ENCODE measurements at places on chromosomes 6 and 20.

DNA sequence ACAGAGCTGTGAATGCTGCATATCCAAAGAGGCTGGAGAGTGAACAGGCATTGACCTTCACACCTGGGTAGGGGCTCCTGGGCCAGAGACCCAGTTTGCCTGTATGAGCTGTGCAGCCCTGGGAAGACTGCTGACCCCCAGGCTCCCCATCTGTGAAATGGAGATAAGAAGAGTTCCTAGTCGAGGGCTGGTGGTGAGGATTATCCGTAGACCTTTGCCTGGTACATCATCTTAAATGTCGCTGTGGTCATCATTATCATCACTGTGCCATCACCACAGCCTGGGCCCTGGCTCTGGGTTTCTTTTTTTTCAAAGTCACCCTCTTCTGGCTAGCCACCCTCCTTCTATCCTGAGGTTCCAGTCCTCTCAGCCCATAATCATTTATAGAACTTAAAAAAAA, 12.0 kb downstream of the AGPAT4 start:
- DNase-seq = peak; percentile 80

GRCh38 chr6:34233867-34234266, 2.8 kb upstream of the HMGA1 start:
- no peak for DNase-seq

- no peak for DNase-seq
These were observed 845 bp upstream of the ANKRD60 start for GRCh38 chr20:58229198-58229798.

DNA sequence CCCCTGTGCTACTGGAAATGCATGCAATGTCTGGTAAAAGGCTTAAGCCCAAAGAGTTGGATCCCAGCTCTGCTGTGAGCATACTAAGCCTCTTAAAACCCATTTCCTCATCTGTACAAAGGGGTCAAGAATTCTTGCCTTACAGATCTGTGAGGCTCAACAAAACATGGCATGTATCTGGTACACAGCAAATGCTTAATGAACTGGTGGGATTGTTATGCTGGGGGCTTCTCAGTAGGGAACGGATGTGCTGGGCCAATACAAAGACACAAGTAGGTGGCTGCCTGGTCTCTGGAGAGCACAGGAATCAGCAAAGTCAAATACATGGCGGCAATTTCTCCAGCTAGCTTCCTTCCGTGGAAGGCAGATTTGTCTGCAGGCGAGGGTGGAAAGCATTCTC, 62.3 kb downstream of the LAMP5 start:
- no peak for DNase-seq

DNA sequence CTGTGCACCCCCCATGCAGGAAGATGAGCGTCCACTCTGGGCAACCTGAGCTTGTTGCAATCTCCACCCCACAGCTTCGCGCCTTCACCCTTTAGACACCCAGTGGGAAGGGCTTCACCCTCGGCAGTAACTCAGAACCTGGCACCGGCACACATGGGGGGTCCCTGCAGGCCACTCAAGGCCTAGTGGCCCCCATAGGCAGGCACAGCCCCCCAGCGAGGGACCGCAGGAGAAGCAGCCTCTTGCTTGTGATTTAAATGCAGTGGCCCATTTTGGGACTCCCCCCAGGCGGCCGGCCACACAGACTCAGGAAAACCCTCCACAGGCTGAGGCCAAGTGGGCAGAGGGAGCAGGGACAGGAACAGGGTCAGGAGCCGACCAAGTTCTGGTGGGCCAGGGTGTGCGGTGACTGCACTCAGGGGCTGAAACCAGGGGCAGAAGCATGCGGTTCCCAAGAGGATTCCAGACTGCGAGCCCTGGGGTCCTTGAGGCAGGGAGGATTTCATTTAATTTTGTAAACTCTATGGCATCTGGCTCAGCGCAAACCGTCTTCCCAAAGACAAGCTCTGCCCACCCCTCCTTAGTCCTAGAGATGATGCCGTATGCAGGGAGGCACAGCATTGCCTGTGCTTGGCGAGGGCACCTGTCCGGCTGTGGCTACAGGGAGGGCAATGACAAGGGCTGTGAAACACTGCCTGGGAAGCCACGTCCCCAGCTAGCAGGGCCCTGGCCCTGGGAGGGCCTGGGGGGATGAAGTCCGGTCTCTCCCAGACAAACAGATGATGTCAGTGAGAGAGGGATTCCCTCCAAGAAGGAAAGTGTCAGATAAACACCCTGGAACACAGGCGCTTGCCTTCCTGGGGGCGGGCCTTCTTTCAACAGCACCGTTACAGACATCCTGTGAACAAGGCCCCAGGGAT, 52.9 kb upstream of the GPR31 start:
- no peak for DNase-seq

DNA sequence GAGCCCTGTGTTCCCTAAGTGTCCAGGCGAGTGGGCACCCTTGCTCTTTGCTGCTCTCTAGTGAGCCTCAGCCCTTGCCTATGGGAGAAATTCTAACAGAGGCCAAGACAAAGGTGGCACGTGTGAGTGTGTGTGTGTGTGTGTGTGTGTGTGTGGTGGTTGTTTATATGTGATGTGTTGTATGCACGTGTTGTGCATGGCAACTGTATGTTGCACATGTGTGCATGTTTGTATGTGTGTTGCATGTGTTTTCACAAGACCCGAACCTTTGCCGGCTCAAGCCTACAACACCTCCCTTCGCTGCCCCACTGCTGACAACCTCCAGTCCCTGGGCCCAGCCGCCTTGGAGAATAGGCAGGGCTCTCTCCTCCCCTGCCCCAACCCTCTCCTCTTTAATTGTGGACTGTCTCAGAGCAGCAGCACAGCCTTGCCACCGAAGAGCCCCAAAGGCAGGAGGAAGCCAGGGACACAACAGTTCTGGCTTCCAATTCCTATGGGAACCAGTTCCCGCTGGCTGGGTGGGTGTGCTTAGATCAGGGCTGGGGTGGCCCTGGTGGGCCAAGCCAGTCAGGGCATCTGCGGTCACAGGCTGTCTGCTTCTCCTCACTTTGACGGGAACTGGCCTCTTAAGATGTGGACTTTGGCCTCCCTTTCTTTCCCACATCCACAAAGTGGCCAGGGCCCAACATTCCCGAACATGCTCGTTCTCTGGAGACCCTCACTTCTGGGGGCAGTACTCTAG, 2.7 kb downstream of the KCNK16 start:
- DNase-seq = no peak

- no peak for DNase-seq
These were observed 67.9 kb downstream of the ARMC2 start for GRCh38 chr6:108916026-108916686.

DNA sequence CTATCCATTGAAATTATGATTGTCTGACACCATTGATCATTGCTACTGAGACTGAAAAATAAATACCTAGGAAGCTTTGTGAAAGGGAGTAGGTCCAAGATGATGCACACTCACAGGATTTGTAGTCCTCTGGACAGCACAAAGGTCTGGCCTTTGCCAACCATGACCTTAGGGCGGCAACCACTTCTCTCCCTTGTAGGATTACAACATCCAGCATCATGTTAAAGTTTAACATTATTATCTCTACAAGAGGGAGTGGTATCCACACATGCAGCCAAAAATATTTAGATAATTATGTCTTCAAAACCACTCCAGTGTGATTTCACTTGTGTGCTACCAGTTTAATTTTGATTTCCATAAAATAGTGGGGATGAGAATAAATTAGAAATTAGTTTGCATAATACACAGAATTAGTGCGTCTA, 51.1 kb upstream of the NHSL1 start:
- no peak for DNase-seq

GRCh38 chr6:107075951-107076381, 39.3 kb downstream of the BEND3 start:
- peak; percentile 12 for DNase-seq

- peak; percentile 12 for DNase-seq
These were observed 32.9 kb downstream of the TAF4 start for GRCh38 chr20:62032609-62033368.

GRCh38 chr20:61935926-61936700, 129.6 kb downstream of the TAF4 start:
- DNase-seq = no peak

- no peak for DNase-seq
These were observed 10.4 kb downstream of the SRC start for GRCh38 chr20:37356387-37356786.

DNA sequence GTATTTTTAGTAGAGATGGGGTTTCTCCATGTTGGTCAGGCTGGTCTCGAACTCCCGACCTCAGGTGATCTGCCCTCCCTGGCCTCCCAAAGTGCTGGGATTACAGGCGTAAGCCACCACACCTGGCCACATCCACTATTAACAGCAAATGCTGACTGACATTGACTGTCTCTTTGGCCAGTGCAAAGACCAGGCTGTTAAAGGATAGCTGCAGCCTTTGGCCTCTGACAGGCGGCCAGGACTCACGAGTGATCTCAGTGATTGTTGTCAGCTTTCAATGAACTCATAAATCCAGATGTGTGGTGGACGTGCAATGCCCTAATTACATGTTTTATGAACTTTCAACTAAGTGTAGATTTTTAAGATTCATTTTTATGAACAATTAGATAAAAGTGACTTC, 174.4 kb upstream of the EXOC2 start:
- no peak for DNase-seq

DNA sequence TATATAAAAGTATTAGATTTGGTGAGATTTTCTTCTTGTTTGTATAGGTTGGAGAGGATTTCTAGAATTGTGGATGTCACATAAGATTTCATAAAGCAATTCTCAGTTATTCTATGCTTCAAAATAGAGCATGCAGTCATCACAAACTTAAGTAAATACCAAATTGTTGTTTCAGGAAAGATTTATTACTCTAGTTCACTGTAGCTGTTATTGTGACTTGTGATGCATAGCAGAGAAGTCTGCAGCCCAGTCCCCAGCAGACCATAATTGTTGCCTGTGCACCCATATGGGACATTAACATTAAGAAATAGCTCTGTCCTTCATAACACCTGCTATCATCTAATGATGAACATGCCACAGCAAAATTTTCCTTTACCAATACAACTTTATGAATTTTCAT, 228.0 kb upstream of the FAM83B start:
- DNase-seq = no peak

GRCh38 chr6:128305228-128305627, 215.2 kb downstream of the PTPRK start:
- DNase-seq = no peak

DNA sequence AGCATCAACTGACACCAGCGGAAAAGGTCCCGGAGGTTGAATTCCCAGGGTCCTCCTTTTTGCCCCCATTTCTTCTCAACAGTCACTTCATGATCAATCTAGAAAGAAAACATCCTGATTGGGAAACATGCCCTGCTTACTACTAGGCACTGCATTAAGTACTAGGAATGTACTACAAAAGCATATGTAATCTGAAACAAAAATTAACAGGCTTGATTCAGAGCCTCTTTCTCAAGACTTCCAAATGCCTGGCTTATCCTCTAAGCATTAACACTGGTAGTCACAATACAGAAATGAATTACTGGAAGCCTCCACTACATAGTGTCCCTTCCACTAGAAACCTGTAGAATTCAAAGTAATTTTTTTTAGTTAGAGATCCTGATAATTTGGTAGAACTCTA, 84.5 kb upstream of the LYRM2 start:
- no peak for DNase-seq

- no peak for DNase-seq
These were observed 11.5 kb upstream of the ZBTB22 start for GRCh38 chr6:33329058-33329457.

DNA sequence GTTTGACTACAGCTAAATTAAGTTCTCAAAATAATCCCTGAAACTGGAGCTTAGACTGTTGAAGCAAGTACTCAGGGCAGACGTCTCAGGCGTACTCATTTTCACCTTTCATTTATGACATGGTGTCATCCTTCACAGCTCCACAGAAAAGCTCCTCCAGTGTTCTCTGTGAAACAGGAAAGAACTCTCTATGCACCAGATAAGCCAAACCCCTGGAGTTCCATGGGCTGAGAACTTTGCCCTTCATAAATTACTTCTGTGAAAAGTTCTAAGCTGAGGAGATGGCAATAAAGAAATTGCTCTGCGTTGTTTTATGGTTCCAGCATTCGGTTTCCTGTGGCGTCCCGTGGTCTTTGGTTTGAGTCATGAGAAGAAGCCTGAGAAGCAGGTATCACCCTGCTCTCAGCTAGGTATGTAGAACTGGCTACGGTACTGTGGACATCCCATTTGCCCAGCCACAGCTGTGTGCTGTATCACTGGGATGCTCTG, 20.2 kb upstream of the RREB1 start:
- DNase-seq = no peak

- DNase-seq = no peak
These were observed 46.7 kb upstream of the RALGAPA2 start for GRCh38 chr20:20759132-20759531.

DNA sequence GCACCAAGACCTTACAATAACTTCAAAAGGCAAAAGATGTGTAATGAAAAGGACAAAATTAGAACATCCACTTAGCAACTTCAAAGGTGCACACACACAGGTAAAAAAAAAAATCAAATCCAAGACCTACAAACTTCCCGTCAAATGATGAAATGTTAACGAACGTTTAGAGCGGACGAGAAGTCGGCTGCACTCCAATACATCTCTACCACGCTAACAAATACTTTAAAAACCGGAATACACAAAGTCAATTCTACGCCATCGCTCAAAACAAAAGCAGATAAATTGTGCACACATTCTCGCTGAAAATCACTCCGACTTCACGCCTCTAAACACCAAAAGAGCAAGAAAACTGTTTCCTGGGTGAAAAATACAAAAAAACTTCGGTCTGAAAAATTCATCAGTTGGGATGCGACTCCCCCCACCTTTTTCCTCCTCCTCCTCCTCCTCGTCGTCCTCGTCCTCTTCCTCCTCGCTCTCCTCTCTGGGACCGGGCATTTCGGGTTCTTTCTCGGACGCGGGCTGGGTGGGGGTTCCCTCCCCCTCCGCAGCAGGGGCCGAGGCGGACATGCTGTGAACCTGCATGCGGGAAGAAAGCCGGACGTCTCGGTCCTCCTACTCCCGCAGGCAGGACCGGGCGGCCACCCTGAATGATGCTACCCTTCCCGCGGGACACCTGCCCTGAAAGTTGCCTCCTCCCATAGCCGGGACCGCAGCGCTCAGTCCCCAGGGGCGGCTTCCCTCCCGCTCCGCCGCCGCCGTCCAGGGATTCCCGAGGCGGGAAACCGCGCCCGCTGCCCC, 712 bp downstream of the DEK start:
- peak; percentile 39 for DNase-seq

DNA sequence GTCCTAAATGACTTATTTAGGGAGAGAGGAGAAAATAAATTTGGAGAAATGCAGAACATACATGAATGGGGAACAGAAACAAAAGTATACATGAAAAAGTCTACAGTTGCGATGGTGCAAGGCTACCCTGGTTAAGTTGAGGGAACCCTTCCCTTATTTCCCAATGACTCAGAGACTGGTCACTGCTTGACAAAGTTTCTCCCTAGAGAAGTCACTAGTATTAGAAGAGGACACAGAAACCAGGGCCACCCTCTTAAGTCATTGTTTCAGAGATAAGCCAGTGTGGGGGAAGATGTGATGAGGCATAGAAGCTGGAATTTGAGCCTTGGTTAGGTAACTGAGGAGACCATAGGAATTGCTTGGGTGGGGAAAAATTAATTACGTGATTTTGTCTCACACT, 24.4 kb upstream of the EDN1 start:
- DNase-seq = no peak
